ENCODE measurements at places on chromosomes 5 and 9.
A peak's percentile ranks its signal among the peaks of the same experiment; 100 is the strongest.

- no peak for DNase-seq
Measured at GRCh38 chr9:108363311-108363710, 492.5 kb downstream of the ACTL7B start.

- DNase-seq: peak; percentile 49
Measured at GRCh38 chr5:106699198-106699597, 971.5 kb downstream of the EFNA5 start.

- no peak for DNase-seq
Measured at GRCh38 chr5:34865091-34865490, 26.1 kb downstream of the TTC23L start.

GRCh38 chr5:159773062-159773924 is 143.0 kb upstream of the ADRA1B start:
- DNase-seq: peak; percentile 76

DNA sequence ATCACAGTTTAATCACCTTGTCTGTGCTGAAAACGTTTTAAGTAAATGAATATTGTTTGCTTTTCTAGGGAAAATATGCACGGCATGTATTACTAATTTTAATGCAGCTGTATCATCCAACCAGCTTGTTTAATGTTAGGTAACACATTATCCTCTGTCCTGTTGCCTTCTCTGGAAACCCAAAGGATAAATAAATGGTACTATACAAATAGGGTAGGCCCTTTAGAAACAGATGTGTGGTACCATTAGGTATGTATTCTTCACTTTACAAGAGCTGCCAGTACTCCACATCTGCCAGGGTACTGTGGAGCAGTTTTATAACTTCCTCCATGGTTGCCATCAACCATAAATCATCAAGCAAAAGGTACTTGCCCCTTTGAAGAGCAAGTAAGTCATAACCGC is 42.9 kb downstream of the FAF2 start:
- DNase-seq: no peak

DNA sequence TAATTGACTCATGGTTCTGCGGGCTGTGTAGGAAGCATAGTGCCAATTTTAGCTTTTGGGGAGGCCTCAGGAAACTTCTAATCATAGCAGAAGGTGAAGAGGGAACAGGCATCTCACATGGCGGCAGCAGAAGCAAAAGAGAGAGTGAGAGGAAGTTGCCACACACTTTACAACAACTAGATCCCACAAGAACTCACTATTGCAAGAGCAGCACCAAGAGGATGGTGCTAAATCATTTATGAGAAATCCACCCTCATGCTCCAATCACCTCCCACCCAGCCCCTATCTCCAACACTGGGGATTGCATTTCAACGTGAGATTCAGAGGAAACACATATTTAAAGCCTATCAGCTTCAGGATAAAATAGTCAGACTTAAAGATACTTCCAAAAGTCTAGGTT is 36.1 kb upstream of the LPAR1 start:
- no peak for DNase-seq
